ENCODE measurements at places on chromosomes 2 and 18.

DNA sequence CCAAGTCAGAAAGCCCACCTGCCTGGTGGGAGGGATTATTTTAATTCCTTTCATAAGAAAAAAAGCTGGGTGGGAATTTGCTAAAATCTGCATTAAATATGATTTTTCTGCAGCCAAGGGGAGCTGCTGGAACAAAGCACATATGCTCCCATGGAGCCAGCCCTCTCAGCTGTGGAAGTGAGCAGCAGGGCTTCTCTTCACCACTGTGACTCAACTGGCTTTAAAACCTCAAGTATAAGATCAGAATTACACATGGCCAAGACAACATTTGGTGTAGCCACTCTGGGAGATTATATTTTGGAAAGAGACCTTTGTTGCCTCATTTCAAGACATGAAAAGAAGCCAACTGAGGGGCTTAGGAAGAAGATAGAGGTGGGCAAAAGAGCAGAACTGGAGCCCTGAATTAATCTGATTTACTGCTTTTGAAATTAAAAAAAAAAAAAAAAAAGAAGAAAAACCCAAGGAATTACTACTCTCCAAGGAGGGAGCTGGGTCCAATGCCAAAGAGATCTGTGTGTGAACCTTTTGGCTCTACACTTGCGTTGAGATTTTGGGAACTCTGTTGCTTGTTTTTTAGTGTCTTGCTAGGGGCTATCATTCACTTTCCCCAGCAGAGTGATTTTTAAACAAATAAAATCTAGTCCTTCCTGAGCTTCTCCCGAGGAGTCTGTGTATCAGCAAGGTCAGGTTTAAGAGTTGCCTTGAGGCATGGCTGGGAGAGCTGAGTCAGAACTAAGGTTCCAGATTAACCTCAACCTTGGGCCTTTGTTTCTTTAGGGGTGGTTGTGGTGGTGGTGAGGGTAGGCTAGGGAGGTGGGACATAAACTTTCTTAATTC lies 6.0 kb downstream of the LHCGR start:
- no peak for DNase-seq

DNA sequence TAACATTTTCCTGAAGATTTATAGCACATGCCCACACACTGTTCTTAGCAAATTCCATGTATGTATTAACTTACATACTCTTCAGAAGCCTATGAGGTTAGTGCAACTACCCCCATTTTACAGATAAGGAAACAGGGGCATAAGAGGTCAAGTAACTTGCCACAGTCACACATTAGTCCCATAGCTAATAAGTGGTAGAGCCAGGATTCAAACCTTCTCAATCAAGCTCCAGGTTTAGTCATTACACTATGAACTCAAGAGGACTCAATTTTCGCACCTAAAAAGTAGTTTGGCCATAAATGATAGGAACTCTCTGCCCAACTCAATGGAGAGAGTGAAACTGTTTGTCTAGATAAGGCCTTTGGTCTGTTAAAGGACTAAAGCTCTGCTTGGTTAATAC lies 9.7 kb upstream of the RIF1 start:
- no peak for DNase-seq

DNA sequence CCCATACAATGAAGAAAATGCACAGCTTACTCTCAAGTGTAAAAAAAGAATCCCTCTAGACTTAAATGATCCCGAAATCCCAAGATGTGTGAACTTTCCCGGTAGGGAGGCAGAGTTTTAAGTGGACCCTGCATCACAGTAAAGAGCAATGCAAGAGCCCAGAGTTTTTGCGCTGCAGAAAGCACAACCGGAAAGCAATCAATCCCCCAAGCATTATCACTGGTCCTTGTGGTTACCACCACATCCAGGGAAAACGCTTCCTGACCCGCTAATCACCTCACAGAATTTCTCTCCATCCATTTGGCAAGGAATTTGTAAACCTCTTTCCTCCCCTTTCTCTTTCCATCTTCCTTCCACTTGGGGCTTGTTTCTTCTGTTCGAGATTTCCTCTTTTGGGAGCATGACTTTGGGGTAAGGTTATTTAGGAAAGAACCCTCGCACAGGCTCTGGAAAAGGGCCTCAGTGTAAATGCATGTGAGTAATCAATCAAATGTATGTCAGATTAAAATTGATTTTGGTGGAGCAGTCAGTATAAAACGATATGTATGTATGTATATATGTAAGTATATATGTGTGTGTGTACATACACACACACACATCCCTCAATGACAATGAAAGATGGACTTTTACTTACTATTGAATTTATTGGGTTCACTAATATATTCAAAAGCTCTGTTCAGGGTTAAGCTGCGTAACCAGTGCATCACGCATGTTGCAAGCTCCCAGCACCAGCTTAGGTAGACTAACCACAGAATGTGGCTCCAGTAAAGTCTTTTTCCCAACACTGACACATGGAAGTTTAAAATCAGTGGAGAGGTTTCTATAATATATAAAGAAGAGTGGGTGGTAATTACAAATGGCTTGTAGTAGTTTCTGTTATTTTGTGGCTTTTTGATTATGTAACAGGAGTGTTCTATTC lies 1.6 kb downstream of the PLCL1 start:
- no peak for DNase-seq

DNA sequence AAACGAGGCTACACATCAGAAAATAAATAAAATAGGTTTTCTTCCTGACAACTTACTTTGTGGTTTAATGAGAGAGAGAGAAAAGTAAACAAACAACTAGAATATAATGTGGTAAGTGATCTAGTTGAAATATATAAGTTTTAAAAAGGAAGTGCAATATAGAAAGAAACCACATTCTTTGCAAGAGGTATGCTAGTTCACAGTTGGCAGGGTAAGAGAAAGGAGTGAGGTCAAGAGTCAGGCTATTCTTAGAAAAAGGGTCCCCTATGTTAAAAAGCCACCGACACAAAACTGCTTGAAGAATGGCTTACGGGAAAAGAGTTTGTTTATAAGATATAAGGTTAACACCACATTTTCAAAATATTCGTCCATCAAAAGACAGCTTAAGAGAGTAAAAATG lies 462.1 kb downstream of the ERBB4 start:
- DNase-seq: no peak

DNA sequence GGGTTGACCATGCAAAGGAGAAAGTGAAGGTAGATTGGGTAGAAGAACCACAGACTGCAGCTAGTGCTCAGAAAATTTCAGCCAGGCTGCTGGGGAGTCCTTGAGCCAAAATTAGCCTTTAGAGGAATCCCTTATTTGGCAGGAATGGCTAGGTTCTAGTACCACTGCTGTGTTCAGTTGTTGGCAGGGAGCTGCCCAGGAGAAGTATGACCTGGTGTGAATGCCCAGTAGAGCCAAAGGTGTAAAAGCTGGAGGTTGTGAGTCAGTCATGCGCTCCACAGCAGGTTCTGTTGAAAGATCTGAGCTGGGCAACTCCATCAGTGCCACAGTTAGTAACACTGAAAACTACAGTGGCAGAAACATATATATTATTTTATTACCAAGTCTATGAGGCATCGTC lies 36.4 kb upstream of the TBR1 start:
- DNase-seq: no peak

DNA sequence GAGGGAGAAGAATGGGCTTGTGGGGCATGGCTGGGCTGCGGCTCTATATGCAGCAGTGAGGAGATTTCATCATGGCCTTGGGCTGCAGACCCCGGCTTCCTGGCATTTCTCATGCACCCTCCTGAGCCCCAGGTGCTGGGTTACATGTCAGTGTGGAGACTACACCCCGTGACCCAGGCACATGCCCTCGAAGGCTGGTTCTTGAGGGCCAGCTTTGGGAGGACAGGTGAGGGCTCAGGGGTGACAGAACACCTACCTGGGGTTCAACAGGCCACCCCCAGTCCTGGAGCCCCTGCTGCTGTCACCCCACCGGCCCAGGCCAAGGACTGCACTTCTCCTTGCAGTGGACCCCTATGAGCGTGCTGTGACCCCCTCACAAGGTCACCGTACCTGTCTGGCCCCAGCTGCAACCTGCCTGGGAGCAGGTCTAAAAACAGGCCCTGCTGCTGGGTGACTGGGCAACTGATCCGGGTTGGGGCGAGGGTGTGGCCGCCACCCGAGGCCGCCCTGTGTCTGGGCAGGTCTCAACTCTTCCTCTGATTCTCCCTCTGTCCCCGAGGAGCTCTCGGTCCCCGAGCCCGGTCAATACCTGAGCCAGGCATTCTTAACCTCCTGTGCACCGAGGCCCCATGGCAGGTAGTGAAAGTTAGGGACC lies 94.8 kb upstream of the OTOS start:
- DNase-seq: no peak

- DNase-seq: no peak
Observed at GRCh38 chr2:52659546-52659945, 1108.1 kb upstream of the CHAC2 start.

- no peak for DNase-seq
Observed at GRCh38 chr2:236164201-236164924, 3.8 kb downstream of the GBX2 start.

- DNase-seq: no peak
Observed at GRCh38 chr18:38329145-38329544, 763.5 kb upstream of the CELF4 start.

GRCh38 chr2:15941481-15941850 lies 1.1 kb downstream of the MYCN start:
- DNase-seq: no peak

GRCh38 chr2:217964275-217965161 lies 38.3 kb downstream of the TNS1 start:
- no peak for DNase-seq

DNA sequence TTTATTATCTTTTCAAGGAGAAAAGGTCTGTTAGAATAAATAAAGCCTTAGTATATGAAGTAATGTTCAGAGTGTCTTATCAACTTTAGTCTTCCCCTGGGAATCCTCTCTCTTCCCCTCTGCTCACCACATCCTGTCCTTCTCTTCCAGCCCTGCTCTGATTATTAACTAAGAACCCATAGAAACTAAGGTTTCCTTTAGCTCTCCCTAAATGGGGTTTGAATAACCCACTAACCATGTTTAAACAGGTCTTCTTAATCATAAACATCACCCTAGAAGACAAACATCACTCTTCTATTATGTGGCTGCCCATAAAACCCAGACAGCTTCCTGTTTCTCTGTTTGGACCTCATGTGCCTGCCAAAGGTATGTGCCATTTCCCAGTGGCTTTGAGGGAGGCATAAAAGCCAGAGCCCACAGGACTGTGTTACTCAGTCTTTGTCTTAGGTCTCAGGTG lies 50.1 kb downstream of the SLC14A1 start:
- DNase-seq: no peak

DNA sequence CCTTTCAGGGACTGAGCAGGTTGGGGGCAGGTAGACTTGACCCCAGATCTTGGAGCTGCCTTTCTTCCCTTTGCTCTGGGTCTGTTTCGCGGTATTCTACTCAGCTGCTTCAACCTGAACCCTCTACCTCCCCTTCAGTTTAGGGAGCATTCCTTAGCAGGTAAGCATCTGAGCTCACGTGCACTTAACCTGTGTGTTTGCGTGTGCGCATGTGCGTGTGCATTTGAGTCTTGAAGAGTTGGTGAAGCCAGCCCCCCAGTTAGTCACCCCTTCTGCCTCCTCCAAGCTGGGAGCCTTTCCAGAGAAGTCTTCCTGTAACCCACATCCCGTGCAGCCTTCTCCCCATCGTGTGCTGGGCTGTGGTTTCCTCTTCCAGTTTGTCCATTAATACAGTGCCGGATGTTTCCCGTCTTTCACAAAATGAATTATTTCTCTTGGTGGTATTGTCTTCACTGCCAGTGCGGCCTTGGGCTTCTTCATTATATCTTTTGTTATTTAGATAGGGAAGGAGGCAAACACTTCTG lies 33.2 kb downstream of the B3GNT2 start:
- no peak for DNase-seq

Measured in NCI-H1105 (cell line).